ENCODE measurements at places on chromosomes 16 and 17.

GRCh38 chr16:9308850-9309249 is 217.4 kb downstream of the HAPSTR1 start:
- peak; percentile 20 for ATAC-seq

- peak; percentile 92 for ATAC-seq
Observed at GRCh38 chr17:8894673-8895578, 27.5 kb upstream of the PIK3R6 start.

DNA sequence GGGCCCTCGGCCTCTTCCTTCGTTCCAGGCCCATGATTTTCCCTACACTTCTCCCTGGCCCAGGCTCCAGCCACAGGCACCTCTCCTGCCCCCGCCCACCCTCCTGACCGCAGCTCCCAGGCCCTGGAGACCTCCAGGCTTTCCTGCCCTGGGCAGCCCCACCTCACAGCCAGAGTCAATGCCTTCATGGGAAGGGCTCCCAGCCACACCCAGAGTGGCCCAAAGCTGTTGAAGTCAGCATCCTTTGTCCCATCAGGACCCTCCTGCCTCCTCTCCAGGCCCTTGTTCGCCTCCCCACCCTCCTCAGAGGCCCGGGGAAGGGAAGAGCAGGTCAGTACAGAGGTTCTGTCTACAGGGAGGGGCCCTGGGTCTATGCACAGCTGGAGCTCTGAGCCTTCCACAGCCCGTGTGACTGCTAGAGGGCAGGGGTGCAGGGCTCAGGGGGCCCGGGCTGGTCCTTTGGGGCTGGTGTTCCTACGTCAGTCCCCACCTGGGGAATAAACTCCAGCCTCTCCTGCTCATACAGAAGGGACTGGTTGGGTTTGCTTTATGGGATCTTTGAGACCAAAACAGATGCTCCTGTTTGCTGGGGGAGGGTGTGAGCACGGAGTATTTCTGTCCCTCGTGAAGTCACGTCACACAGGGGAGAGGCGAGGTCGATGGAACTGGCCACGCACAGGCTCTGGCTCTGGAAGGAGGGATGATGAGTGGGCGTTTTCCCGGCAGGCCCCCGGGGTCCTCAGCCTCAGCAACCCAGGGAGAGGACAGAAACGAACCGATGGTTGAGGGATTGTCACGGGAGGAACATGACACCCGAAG is 20.3 kb downstream of the TRARG1 start:
- no peak for ATAC-seq

GRCh38 chr16:57534337-57534880 is 2.0 kb downstream of the CCDC102A start:
- ATAC-seq = no peak

- ATAC-seq = peak; percentile 69
Observed at GRCh38 chr17:9576521-9577372, at the start of gene CFAP52. CFAP52 (plus strand) TSS chr17:9576642; CDS start chr17:9576696, 54 bp downstream.

DNA sequence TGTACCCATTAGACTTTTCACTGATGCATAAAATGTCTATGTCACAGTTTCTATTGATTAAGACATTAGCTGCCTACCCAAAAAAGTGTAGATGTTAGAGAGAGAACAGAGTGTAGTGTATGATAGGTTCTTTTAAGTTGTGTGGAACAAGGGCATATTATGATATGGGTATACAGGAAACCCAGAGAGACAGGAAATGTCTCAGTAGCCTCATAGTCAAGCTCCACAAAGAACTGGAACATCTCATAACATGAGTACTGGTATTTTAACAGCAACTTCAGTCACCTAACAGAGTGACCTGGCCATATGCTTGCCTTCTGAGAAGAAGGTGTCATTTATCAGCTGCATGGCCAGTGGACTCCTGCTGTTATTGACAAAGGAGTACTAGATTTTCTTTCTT is 128.1 kb downstream of the RGS9 start:
- no peak for ATAC-seq

DNA sequence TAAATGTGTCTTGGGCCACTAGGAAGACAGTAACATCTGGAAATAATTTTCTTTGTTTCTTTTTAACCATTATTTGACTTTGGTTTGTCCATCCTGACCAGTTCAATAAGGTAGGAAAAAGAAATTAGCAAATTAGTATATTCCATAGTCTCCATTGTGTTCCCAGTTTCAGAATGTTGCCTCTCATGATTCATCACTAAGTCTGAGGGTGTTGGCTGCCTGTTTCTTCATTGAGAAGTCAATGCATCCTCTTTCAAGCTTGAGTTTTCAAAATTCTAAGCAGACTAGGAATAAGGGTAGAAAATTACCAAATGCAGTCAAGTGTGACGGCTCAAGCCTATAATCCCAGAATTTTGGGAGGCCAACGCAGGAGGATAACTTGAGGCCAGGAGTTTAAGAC is 41.9 kb downstream of the ZFHX3 start:
- peak; percentile 72 for ATAC-seq

GRCh38 chr17:60695960-60696359 is 18.3 kb downstream of the BCAS3 start:
- no peak for ATAC-seq

Measured in motor neuron (in vitro differentiated cells).